Stimulated activated CD4-positive, alpha-beta T cell treated with anti-CD3 and anti-CD28 coated beads, Interleukin-1b, Interleukin-23, amount 100 ng/mL, for 1 hour (primary cell): ENCODE measurements at places on chromosomes 2 and 18.

- no peak for DNase-seq
These were observed 30.9 kb downstream of the LPIN2 start for GRCh38 chr18:2982022-2982421.

GRCh38 chr2:164797627-164798026 is 44.0 kb downstream of the COBLL1 start:
- DNase-seq: no peak

- no peak for DNase-seq
These were observed 169.6 kb upstream of the BOD1L2 start for GRCh38 chr18:56977309-56977708.

DNA sequence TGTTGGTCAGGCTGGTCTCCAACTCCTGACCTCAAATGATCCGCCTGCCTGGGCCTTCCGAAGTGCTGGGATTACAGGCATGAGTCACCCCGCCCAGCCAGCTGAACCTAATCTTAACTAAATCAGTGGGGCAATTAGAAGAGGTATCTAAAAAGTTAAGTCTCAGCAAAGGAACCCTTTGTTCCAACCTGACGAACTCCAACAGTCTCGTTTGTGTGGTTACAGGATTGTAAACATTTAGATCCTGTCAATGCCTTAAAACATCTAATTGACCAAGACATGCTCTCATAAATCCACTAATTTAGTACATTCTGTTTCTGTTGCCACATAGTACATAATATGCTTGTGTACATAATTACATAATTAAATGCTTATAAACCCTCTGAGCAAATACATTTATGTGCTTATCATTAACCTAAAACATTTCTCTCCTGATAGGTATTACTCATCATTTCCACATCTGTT is 31.1 kb upstream of the STK39 start:
- DNase-seq: no peak

DNA sequence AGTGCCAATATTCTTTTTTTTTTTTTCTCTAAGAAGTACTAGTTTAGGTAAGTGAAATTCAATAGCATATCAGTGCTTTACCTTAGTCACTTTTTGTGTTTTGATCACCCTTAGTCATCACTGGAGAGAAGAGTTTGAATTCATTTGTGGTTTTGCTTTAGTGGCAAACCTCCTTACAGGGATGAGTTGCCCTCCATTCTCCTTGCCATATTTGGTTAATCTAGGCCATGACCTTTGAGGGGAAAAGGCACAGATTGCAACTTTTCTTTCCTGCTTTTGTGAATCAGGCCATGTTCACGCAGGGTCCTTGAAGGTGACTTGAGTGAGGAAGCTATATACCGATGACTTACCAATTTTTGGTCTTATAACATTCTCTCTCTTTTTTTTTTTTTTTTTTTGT is 34.4 kb downstream of the PLEKHA3 start:
- DNase-seq: no peak

- DNase-seq: no peak
These were observed 191.9 kb downstream of the ARL4C start for GRCh38 chr2:234304950-234305349.

DNA sequence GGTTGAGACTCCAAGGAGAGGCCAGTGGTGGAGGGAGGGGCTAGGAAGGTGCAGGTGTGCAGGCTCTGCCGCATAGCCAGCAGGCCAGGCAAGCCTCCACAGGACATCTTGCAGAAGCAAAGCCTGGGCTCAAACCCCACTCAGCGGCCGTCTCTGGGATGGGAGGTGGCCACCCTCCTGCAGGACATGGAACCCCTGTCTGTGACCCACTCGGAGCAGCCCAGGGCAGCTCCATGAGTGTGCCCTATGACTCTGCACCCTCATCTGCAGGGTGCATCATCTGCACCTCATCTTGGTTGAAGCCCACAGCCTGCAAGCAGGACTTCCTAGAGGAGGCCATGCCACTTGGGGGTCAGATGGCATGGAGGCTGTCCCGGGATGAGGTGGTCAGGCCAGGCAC is 46.3 kb downstream of the GPC1 start:
- DNase-seq: no peak

DNA sequence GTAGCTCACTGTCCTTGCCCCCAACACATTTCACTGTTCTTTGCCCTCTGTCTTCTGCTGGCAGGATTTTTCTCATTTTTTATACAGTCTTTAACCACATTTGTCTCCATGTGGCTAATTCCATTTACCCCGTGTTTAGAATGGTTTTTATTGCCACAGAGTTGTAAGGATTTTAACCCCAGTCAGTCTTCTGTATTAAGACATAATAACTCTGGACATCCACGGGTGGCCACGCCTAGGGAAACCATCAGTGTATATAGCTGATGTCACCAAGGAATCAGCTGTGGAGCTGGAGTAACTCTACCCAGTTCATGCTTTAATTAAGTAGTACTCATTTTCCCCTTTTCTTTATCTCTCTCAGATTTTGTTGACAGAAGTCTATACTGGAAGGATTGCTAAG is 139.8 kb downstream of the MAP4K4 start:
- no peak for DNase-seq

GRCh38 chr2:120906914-120907313 is 171.2 kb downstream of the GLI2 start:
- DNase-seq: no peak

GRCh38 chr18:58473071-58473470 is 155.8 kb downstream of the ALPK2 start:
- DNase-seq: no peak

DNA sequence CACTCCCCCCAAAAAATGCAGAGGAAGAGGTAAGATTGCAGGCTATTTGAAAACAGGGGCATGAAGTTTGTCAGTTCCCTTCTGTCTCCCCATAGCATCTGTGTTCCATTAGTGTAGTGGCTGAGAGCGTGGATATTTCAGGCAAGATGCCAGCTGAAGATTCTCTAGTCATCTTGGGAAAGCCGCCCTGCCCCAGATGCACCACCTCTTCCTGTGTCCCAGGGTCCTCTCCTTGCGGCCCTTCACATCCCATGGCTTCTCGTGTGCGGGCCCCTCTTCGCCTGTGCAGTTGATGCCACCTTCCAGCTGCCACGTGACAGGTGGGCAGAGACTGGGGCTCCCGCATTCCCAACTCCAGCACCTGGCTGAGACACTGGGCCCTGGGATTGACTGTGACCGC is 16.1 kb downstream of the TMEM127 start:
- no peak for DNase-seq

DNA sequence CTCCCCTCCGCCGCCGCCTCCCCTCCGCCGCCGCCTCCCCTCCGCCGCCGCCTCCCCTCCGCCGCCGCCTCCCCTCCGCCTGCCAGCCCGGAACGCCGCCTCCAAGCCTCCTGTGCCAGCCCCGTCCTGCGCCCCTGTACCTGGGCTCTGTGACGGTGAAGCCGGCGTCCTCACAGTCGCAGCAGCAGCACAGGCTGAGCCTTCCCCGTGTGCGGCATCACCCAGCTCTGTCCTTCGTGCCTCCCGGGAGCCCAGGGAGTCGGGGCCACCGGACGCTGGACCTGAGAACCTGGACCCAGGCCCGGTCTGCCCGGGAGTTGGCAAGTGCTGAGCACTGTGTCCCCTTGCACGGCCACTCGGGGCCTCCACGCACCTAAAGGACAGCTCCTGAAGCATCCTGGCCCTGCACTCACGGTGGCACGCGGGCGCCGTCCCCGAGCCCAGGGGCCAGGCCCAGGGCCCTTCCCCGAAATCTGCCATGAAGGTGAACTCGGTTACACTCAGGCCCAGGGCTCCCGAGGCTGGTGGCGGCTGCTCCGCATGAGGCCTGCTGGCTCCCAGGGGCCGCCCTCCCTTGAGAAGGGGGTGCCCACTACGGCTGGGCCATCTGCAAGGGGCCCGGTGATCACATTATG is 32.9 kb downstream of the RTP5 start:
- DNase-seq: no peak

DNA sequence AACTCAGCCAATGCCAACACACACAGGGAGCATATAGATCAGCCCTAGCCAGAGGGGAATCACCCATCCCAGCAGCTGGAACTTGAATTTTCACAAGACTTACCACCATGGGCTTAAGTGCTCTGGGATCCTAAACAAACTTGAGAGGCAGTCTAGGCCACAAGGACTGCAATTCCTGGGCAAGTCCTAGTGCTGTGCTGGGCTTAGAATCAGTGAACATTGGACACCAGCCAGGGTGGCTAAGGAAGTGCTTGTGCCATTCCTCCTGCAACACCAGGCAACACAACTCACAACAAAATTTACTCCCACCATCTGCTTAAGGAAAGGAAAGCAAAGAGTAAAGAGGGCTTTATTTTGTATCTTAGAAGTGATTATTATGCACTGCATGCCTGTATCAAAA is 38.9 kb downstream of the SRD5A2 start:
- no peak for DNase-seq

- no peak for DNase-seq
These were observed 33.8 kb downstream of the TEX44 start for GRCh38 chr2:231626449-231626848.
